Activated CD8-positive, alpha-beta T cell treated with anti-CD3 and anti-CD28 coated beads, Interleukin-2, amount 10 ng/mL, durations not matched to agents 7 days and 5 days (primary cell): ENCODE measurements at places on chromosomes 11 and 22.
A peak's percentile ranks its signal among the peaks of the same experiment; 100 is the strongest.

GRCh38 chr11:2930704-2931419, 1.6 kb upstream of the PHLDA2 start:
- peaks cover 44% of the 10 kb centered on the region for H3K4me1 ChIP-seq

DNA sequence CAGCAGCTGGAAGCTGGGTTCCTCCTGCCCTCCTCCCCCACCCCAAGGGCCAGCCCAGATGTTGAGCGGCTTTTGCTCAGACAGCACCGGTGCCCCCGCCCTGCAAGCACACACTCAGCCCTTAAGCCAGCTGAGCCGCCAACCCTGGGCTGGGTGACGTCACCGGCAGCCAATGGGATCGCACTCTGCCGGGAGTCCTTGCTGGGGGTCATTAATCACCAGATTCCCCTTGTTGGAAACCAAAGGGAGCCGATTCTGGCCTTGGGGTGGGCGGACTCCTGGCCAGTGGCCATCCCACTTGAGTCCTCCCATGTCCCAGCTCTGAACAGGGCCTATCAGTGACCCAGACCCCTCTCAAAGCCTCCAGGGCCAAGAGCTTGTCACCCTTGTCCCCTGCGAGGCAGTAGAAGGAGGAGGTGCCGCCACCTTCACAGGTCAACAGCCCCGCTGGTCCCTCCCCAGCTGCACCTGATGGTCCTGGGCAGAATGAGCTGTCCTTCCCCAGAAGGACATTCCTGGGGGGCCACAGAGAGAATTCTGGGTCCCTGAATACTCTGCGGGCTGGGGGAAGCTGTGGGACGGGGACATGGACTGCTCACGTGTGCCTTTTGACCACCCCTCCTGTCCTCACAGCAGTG, 7.4 kb downstream of the DUSP8 start:
- no peaks in the 10 kb centered on the region for H3K4me1 ChIP-seq
- no peaks in the 10 kb centered on the region for H3K36me3 ChIP-seq
- H3K27me3 ChIP-seq = peaks cover 4% of the 10 kb centered on the region
- no peak overlapping the region for H3K4me3 ChIP-seq

GRCh38 chr11:60810569-60810968, 25.4 kb downstream of the MS4A10 start:
- no peak for DNase-seq
- no peaks in the 10 kb centered on the region for H3K36me3 ChIP-seq
- H3K27ac ChIP-seq = peak overlapping the region; percentile 61
- H3K27me3 ChIP-seq = peaks cover 13% of the 10 kb centered on the region
- peaks cover 11% of the 10 kb centered on the region for H3K4me1 ChIP-seq

DNA sequence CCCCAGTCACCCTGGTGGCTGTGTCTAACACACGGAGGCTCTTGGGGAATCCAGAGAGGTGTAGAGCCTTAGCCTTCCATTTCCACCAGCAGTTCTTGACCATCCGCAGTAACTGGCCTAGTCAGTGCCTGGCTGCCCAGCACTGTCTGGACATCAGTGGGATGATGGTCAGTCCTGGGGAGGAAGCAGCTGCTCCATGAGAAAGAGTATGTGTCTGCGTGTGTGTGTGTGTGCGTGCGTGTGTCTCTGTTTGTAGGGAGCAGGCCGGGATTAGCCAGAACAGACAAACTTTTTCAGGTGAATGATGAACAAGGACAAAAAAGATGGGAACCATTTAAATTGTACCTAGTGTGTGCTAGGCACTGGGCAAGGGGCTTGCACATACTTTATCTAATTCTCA, 109.3 kb upstream of the SYT13 start:
- peaks cover 6% of the 10 kb centered on the region for H3K27me3 ChIP-seq
- no peak for DNase-seq
- no peaks in the 10 kb centered on the region for H3K4me1 ChIP-seq
- H3K36me3 ChIP-seq = no peaks in the 10 kb centered on the region
- H3K27ac ChIP-seq = no peak overlapping the region

- DNase-seq = peak; percentile 3
- H3K36me3 ChIP-seq = no peaks in the 10 kb centered on the region
- no peak overlapping the region for H3K4me3 ChIP-seq
- H3K27ac ChIP-seq = no peak overlapping the region
- peaks cover 2% of the 10 kb centered on the region for H3K4me1 ChIP-seq
- peaks cover 16% of the 10 kb centered on the region for H3K27me3 ChIP-seq
These were observed 41.6 kb downstream of the EIF3F start for GRCh38 chr11:8028766-8029165.

- H3K27me3 ChIP-seq = no peaks in the 10 kb centered on the region
- no peaks in the 10 kb centered on the region for H3K4me1 ChIP-seq
- no peak overlapping the region for H3K4me3 ChIP-seq
- DNase-seq = no peak
- H3K36me3 ChIP-seq = no peaks in the 10 kb centered on the region
- no peak overlapping the region for H3K27ac ChIP-seq
These were observed 420.0 kb downstream of the MN1 start for GRCh38 chr22:27381552-27381951.

DNA sequence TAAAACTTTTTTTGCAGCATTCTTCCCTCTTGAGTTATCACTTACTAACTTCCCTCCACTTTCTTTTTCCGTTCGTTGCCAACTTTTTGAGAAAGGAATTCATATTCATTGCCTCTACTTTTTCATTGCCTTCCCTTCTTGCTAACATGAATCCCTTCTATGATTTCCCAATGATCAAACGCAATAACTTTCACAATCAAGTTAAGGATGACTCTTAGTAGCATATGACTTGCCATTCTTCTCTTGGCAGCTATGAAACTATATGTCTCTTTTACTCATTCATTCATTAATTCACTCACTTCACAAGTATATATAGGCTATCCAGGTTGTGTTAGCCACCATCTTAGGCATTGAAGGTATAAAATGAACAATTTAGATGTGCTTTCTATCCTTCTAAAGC, 16.6 kb upstream of the ARHGAP20 start:
- no peak for DNase-seq
- H3K27me3 ChIP-seq = peaks cover 6% of the 10 kb centered on the region
- no peaks in the 10 kb centered on the region for H3K4me1 ChIP-seq
- no peaks in the 10 kb centered on the region for H3K36me3 ChIP-seq
- H3K27ac ChIP-seq = no peak overlapping the region
- H3K4me3 ChIP-seq = no peak overlapping the region

DNA sequence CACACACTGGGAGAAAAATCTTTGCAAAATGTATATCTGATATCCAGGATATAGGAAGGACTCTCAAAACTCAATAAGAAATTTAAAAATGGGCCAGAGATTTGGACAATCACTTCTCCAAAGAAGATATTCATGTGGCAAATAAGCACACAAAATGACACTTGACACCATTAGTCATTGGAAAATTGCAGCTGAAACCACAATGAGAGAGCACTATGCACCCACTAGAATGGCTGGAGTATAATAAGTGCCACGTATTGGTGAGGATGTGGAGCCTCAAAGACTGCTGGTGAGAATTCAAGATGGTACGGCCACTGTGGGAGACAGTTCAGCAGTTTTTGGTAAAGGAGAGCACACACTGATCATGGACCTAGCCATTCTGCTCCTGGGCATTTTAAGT, 12.8 kb upstream of the OSBPL5 start:
- DNase-seq = no peak
- H3K4me3 ChIP-seq = no peak overlapping the region
- H3K27ac ChIP-seq = no peak overlapping the region
- peaks cover 6% of the 10 kb centered on the region for H3K27me3 ChIP-seq
- H3K4me1 ChIP-seq = no peaks in the 10 kb centered on the region

DNA sequence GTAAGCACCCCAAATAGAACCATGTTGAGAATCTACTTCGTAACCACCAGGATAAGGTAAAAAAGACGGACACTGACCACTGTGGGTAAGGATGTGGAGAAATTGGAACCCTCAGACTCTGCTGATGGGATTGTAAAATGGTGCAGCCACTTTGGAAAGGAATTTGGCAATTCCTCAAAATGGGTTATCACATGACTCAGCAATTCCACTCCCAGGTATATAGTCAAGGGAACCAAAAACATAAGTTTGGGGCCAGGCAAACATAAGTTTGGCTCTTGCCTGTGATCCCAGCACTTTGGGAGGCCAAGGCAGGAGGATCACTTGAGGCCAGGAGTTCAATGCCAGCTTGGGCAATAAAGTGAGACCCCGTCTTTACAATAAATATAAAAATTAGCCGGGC, 5.1 kb upstream of the CABP2 start:
- peaks cover 12% of the 10 kb centered on the region for H3K27me3 ChIP-seq
- no peak for DNase-seq
- H3K4me3 ChIP-seq = no peak overlapping the region
- H3K36me3 ChIP-seq = no peaks in the 10 kb centered on the region
- H3K4me1 ChIP-seq = no peaks in the 10 kb centered on the region

DNA sequence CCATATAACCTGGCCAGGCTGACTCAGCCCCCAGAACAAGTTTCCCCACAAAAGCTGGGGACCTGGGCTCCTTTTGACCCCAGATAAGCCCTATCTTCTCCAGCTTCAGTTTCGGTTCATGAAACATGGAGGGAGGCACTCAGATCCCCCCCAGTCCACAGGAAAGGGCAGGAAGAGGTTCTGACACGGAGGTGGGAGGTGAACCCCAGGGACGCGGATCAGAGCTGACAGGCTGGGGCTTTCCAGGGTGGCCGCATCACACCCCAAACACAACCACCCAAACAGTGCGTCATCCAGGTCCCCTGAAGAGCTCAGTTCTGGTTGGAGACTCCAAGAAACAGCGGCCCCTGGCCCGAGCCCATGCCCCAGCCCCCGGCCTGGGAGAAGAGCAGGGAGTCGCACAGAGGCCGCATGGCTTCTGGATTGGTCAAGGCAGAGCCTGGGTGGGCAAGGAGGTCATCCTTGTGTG, 44.3 kb upstream of the A4GALT start:
- H3K27ac ChIP-seq = no peak overlapping the region
- no peaks in the 10 kb centered on the region for H3K27me3 ChIP-seq
- H3K4me3 ChIP-seq = no peak overlapping the region
- H3K36me3 ChIP-seq = no peaks in the 10 kb centered on the region

GRCh38 chr22:50732681-50733080, 5.3 kb upstream of the ACR start:
- H3K27me3 ChIP-seq = no peaks in the 10 kb centered on the region
- no peak for DNase-seq
- H3K36me3 ChIP-seq = no peaks in the 10 kb centered on the region
- H3K27ac ChIP-seq = no peak overlapping the region
- no peaks in the 10 kb centered on the region for H3K4me1 ChIP-seq
- H3K4me3 ChIP-seq = no peak overlapping the region

GRCh38 chr11:1369371-1370005, 20.2 kb upstream of the BRSK2 start:
- H3K4me1 ChIP-seq = no peaks in the 10 kb centered on the region
- H3K27ac ChIP-seq = no peak overlapping the region
- H3K36me3 ChIP-seq = no peaks in the 10 kb centered on the region
- H3K27me3 ChIP-seq = no peaks in the 10 kb centered on the region

DNA sequence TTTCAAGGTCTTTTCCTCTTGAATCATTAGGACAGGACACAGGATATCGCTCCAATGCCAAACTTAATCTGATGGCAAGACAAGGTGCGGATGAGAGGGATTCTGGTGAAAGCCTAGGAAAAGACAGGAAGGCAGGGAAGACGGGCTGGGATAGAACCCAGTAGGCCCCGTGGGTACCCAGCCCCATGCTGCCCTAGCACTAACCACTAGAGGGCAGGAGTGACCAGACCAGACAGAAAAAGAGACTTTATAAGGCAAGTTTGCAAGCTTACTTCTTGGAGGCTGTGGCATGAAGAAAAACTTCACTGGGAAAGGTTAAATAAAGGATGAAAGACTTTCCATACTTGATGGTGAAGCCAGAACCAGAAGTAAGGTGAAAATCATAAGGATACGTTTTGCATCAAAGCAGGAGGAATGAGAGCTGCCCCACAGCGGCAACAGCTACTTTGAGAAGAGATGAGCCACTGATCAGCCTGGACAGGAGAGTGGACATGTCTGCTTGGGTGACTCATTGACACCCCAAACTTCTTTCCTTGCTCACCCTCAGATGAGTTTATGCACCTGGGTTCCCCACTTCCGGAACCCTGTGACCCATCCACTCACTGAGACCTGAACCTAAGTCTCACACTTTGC, 39.8 kb downstream of the SYN3 start:
- DNase-seq = peak; percentile 44
- no peaks in the 10 kb centered on the region for H3K4me1 ChIP-seq
- no peaks in the 10 kb centered on the region for H3K36me3 ChIP-seq
- no peak overlapping the region for H3K27ac ChIP-seq
- H3K4me3 ChIP-seq = no peak overlapping the region

GRCh38 chr11:107172996-107173395, 154.7 kb upstream of the GUCY1A2 start:
- no peak for DNase-seq
- H3K4me3 ChIP-seq = no peak overlapping the region
- no peak overlapping the region for H3K27ac ChIP-seq
- no peaks in the 10 kb centered on the region for H3K4me1 ChIP-seq

DNA sequence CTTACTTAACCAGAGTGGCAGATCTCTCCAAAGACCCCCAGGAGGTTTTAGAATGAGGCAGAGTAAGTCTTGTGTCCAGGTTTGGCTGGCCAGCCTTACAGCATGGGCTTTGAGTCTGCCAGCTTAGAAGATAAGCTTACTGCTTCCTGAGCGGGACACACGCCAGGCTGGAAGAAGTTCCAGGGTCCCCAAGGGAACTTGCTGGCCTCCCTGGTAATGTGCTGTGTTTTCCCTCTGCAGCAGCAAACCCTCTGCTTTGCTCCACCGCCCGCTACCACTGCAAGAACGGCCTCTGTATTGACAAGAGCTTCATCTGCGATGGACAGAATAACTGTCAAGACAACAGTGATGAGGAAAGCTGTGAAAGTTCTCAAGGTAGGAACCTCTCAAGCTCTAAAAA, 154.2 kb downstream of the LDLRAD3 start:
- H3K27me3 ChIP-seq = peaks cover 7% of the 10 kb centered on the region
- no peaks in the 10 kb centered on the region for H3K36me3 ChIP-seq
- no peak overlapping the region for H3K4me3 ChIP-seq
- no peaks in the 10 kb centered on the region for H3K4me1 ChIP-seq
- no peak for DNase-seq
- no peak overlapping the region for H3K27ac ChIP-seq

- DNase-seq = no peak
- no peak overlapping the region for H3K4me3 ChIP-seq
- no peaks in the 10 kb centered on the region for H3K36me3 ChIP-seq
These were observed 35.9 kb upstream of the SESN3 start for GRCh38 chr11:95266751-95267374.

DNA sequence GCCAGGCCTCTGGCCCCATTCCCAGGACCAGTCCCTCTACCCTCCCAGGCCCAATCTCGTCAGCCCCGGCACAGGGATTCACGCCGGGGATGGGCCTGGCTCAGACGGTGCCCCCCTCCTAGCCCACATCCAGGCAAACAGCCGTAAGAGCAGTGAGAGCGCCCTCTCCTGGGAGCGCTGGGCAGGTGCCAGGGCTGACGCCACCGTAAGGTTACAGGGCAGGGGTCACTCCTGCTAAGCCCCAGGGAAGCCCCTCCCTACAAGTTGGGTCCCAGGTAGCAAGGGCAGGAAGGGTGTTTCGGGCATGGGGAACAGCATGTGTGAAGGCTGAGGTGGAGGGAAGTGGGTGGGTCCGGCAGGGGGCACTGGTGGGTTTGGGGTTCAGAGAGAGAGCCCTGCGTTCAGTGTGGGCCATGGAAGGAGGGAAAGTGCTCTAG, 19.2 kb upstream of the PPARA start:
- DNase-seq = no peak
- H3K4me3 ChIP-seq = no peak overlapping the region
- H3K4me1 ChIP-seq = no peaks in the 10 kb centered on the region
- H3K27me3 ChIP-seq = no peaks in the 10 kb centered on the region
- H3K36me3 ChIP-seq = no peaks in the 10 kb centered on the region
- H3K27ac ChIP-seq = no peak overlapping the region

GRCh38 chr11:2153581-2154194, 7.3 kb downstream of the INS start:
- H3K27ac ChIP-seq = no peak overlapping the region

GRCh38 chr11:62921201-62921572, at the start of gene CHRM1:
Gene CHRM1 (minus strand): TSS chr11:62921363. CDS start chr11:62911100, 10,263 bp downstream.
- H3K36me3 ChIP-seq = no peaks in the 10 kb centered on the region
- peaks cover 20% of the 10 kb centered on the region for H3K4me1 ChIP-seq
- no peak for DNase-seq
- peaks cover 44% of the 10 kb centered on the region for H3K27me3 ChIP-seq
